ENCODE measurements at places on chromosomes 7 and 10.

GRCh38 chr10:99652800-99653390 is 6.4 kb upstream of the ENTPD7 start:
- no peak for DNase-seq

- DNase-seq: no peak
These were observed 80.9 kb upstream of the ABCB5 start for GRCh38 chr7:20534543-20534942.

GRCh38 chr10:74249865-74250264 is 98.8 kb downstream of the ADK start:
- DNase-seq: no peak

DNA sequence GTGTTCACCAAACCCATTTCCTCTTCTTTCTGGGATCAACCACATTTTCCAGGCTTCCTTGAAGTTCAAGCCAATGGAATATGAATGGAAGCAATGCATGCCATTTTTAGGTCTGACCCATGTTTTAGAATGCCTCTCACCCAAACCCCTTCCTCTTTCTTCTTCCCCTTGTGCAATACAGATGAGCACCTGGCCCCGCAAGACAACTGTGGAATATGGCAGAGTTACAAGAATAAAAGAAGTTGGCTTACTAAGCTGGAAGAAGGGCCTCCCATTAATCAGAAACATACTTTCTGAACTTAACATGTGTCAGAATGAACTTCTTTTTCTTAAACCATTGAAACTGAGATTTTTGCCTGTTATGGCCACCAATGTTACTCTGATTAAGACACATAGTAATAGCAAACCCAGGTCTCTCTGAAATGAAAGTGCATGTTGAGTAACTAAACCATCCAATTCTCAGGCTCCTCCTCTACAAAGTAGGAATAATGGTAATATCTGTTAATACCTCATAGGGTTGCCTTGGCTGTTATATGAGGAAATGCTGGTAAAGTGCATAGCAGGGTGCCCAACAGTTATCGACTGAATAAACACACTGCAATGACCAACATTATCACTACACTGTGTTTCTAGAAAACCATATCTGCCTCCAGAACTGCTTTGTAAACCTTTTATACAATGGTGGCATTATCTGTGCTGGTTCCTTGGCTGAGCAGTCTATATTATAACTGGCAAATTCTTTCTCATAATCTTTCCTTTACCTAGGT is 382.2 kb upstream of the NRP1 start:
- DNase-seq: no peak

GRCh38 chr10:77511498-77512218 is 126.0 kb downstream of the KCNMA1 start:
- DNase-seq: no peak

DNA sequence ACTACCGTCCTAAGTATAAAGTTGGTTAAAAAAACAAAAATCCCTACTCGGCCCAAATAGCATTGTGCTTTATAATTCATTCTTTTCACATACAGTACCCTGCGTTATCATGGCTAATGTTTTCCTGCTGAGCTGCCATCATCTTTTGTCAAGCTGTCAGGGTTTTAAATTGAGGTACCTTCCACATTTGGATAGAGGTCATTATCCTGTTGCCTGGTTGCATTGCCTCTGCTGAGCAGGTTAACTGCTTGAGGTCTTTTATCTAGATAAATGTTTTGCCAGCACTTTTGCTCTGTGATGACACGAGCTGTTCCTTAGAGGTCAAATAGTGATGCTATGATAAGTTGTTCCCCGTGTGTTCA is 94.4 kb upstream of the FZD1 start:
- DNase-seq: no peak

DNA sequence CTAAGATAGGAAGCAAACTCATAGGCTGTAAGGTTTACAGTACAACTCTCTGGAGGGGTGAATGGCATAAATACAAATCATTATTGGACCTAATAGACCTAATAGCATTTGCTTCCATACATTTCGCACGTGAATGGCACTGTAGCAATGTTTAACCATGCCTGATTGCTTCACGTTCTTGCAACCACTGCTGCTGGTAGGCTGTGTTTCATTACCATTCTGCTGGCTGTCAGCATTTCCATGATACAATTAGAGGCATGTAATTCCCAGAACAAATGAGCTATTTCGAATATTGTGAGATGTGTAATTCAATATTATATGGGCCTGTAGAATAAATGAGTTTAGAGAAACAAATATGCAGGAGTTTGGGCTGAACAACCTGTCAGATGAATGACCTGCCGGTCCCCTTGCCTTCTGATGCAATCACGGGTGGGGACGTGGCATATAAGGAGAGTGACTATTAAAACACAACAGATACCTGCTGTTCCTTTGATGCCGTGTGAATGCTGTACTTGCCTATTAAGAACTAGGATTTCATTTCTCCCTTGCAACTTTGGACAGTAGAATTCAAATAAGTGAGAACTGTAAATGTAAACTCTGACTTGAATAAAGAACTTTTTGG is 393.4 kb downstream of the ACTR3B start:
- DNase-seq: no peak

DNA sequence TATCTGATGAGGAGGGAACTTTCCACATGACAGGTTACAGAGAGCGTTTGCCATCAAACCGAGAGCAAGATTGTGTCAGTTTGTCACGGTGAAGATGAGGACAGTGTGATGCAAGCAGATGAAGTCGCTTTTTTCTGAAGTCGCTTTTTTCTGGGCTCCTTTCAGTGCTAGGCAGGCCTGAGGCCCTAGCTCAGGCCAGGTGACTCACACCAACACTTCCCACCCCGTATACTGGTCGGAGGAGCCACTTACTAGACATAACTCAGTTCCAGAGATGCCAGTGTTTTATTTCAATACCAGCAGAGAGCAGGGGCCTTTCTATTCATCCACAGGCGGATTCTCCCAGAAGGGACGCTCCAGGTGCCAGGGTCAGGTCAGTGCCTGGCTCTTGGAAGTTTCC is 58.9 kb downstream of the SFMBT2 start:
- no peak for DNase-seq

- no peak for DNase-seq
These were observed 100.3 kb downstream of the CCSER2 start for GRCh38 chr10:84428711-84429110.

GRCh38 chr7:52498366-52498765 is 537.1 kb upstream of the POM121L12 start:
- no peak for DNase-seq

DNA sequence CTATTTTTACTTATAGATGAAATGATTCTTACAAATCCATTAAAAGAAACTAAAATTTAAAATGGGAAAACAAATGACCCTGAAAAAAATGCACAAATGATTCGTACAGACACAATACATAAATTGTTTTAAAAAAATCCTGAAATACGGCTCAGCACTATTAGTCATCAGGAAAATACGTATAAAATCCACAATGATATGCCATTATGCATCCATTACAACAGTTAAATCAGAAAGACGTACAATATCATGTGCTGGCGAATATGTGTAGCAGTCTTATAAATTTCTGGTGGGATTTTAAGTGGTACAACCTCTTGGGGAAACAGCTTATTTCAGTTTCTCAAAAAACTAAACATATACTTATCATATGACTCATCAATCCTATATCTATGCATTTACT is 600.1 kb upstream of the STEAP1 start:
- DNase-seq: no peak

DNA sequence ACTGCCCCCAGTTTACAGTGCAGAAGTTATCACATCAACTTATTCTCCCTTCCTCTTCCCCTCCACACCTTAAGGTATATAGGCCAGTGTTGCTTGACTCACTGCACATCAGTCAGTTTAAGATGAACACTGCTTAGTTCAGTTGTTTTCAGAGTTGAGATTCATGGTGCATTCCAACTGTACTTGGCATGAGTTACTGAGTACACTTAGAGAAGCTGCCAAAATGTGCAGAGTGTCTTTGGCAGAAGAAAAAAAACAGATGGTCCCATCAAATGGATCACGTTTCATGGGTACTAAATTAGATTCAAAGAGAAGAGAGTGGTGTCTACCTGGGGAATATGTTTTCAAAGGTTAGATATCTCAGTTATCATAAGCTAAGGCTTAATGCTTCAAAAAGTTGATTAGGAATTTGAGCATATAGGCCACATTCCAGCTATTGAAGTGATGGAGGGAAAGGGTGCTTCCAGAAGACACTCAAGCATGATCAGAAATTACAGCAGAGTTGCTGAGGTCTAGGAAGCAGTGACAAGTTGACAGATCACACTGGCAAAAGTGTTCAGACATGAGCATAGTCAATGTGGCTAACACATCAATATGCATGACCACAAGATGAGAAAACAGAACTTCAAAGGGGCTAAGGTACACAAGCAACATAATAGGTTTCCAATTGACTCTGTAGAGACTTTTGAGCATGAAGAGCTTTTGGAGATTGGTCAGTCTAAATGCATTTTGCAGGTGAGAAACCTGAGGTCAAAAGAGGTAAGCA is 579.2 kb upstream of the CELF2 start:
- no peak for DNase-seq

DNA sequence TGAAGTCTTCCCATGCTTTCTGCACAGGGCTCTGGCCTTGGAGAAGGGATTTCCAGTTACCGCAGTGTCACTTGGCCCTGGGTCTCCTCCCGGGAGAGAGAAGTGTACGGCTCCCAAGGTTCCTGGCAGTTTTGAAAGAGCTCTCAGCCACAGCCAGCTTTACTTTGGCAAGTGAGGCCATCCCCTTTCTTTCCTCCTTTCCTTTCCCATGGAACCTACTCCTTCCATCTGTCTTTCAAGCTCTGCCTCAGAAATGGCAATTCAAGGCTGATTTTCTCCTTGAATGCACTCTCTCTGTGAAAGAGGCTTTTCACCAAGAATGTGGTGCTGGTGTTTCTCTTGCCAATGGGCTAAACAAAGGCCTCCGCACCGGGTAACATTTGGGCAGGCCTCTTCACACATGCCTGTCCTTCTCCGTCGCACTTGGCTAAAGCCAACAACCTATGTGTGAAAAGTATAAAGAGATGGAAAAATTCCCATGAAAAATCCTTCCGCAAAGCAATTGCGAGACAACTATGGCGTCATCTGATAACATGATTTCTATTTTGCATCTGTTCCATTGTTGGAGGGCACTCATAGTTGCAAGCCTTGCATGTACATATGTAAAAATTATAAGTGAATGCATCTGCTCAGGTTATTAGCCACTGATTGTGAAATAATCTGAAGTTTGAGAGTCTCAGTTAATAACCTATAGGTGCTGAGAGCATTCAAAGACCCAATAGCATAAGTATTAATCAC is 125.4 kb downstream of the PFKFB3 start:
- no peak for DNase-seq

- DNase-seq: no peak
These were observed 437.4 kb upstream of the GALNT17 start for GRCh38 chr7:70694434-70694970.
